ENCODE measurements at places on chromosomes 2 and 18. TPM values are rescaled to one million over a fixed set of nuclear protein-coding genes. Genes with fewer than 3 reads are reported as not detected.
A peak's percentile ranks its signal among the peaks of the same experiment; 100 is the strongest.

Gene UBXN2A
- total RNA-seq, result 21.3 TPM

Gene C2orf69
- 9.1 TPM for total RNA-seq

DNA sequence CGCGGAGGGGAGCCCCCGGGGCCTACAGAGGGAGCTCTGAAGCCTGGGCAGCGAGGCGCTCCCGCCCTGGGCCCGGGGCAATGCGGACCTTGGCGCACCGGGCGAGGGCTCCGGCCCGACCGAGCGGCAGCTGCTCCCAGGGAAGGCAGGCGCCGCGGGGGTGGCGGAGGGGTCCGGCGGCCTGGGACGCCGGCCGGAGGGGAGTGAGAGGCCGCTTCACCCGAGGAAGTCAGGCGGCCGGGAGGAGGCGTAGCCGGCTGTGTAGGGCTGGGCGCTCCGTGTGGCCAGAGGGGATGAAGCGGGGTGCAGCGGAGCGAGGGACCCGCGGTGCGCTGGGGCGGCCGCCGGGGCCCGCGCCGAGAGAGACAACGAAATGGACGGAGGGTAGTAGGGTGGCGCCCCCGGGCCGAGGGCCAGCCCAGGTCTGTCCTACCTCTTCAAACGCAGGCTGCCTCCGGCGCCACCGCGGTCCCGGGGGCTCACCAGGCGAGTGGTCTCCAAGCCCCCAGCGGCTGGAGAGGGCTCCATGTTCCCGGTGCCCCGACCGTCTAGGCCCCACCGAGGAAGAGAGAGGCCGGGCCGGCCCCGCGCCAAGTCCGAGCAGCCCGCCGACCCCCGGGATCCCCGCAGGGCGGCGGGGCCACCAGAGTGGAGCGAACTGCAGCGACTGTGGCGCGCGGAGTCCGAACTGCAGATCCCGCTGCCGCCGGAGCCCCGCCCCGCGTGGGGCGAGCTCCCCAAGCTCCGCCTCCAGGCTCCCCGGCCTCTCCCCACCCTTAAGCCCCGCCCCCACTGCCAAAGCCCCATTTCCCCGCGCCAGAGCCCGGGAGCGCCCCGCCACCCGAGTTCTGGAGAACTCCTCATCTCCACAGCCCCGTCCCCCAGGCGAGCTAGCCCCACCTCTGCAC is at the start of gene SLC30A3:
TSS of gene SLC30A3 (minus strand) at position 669 of the 908 bp plus-strand sequence. CDS start at position 528, 141 bp downstream.
- peak; percentile 81 for DNase-seq

GRCh38 chr2:43743706-43744105 is 30.1 kb upstream of the DYNC2LI1 start:
- no peak for DNase-seq

DNA sequence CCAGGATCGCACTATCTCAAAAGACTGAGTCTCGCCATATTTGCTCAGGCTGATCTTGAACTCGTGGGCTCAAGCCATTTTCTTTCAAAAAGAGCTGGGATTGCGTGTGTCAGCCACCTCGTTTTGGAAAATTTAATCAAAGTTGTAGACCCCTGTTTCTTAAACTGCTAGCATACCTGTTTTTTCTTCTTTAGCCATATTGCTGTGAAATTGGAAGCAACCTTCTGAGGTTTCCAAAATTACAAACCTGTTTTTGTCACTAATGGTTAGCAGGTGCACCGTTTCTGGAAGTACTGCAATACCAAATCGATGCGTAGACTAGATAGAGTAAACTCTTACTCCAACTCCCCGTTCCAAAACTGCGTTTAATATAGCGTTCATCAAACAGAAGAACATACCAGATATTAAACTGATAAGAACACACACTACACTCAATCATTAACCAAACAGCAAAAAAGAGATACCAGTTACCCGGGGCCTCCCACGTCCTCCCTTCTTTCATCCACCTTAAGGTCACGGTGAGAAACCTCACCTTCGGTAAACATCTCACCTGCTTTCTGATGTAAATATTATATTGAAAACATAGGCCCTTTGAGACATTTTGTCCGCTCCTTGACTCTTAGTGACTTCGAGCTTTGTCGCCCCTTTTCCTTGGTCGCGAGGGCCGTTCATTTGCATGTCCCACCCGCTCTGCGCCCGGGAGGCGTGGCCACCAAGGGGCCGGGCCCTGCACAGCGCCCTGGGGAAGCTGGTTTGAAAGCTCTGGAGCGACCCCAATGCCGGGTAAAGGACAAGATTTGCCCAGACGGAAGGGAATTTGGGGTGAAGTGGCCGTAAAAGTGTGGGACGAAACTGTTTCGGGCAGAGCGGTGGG is at the start of gene RNU2-63P:
TSS of gene RNU2-63P (minus strand) at position 462 of the 874 bp plus-strand sequence.
- peak; percentile 73 for DNase-seq

- DNase-seq, result no peak
Measured at GRCh38 chr2:217360781-217361482, 501.1 kb upstream of the TNP1 start.

GRCh38 chr2:41420219-41420618 is 627.6 kb upstream of the PKDCC start:
- DNase-seq, result no peak

Gene MARCHF4
- not detected for total RNA-seq

Data from left cardiac atrium (tissue), 4 donors.